ENCODE measurements at places on chromosomes 7 and 10.
A peak's percentile ranks its signal among the peaks of the same experiment; 100 is the strongest.

- DNase-seq: no peak
These were observed 36.1 kb downstream of the GRK5 start for GRCh38 chr10:119243488-119243887.

DNA sequence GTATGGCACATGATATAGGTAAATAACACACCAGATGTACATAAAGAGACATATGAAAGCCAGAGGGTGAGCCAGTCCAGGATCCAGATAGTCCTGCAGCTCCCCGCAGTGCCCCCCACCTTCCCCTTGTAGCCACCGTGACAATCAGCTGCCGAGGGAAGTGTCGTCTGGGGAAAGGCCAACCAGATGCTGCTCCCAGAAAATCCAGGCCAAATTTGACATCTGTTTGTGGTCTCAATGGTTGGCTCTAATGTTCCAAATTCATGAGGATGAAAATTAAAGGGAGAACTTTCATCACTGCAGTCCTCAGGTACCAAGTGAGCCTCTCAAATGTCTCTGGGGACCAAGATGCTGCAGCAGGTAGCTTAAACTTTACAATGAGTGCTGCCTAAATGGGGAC lies 210.3 kb downstream of the PTEN start:
- DNase-seq: no peak

DNA sequence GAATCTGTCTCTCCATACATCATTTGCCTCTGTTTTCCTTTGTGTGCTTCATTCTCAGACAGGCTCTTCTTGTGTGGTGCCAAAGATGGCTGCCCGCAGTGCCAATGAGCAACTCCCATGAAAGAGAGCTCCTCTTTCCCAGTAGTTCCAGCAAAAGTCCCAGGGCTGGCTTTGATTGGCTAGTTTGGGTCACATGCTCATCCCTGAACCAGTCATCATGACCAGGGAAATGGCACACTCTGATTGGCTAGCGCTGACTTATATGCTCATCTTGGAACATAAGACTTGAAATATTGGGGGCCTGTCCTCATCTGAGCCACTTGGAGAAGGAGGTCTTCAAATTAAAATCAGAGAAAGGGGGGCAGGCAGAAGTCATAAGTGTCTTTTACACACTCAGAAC lies 112.7 kb downstream of the CDH23 start:
- no peak for DNase-seq

DNA sequence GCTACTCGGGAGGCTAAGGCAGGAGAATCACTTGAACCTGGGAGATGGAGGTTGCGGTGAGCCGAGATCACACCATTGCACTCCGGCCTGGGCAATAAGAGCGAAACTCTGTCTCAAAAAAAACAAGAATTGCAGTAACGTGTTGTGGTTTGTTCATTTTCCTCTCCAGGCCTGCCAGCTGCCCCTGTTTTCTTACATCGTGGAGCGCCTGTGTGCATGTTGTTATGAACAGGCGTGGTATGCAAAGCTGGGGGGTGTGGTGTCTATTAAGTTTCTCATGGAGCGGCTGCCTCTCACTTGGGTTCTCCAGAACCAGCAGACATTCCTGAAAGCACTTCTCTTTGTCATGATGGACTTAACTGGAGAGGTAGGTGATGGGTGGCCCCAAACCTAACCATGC lies 52.1 kb downstream of the TRRAP start:
- no peak for DNase-seq

DNA sequence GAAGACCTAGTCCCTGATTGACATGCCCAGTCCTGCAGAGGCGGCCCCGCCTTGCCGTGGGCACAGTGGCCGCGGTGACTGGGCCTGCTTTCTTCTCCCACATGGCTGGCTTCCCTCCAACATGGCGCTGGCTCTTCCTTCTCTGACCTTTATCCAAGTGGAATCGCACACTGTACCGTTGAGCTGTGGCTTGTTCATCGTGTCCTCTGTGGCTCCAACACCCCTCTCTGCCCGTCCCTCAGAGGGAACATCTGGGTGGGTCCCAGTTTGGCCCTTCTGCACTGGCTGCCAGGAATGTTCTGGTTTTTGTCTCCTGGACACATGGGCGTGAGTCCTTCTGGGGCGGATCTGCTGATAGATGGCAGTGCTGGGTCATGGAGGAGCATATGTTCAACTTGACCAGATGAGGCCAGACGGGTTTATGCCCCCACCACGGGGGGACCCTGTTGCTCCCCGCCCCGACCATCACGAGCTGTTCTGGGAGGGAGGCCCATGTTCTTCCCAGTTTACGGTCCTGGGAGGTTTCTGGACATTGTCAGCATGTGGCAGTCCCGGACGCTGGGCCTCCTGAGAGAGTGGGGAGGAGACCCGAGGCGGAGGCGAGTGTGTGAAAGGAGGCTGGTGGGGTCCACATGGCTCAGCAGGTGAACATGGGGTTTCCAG lies 63.5 kb downstream of the LHPP start:
- no peak for DNase-seq

DNA sequence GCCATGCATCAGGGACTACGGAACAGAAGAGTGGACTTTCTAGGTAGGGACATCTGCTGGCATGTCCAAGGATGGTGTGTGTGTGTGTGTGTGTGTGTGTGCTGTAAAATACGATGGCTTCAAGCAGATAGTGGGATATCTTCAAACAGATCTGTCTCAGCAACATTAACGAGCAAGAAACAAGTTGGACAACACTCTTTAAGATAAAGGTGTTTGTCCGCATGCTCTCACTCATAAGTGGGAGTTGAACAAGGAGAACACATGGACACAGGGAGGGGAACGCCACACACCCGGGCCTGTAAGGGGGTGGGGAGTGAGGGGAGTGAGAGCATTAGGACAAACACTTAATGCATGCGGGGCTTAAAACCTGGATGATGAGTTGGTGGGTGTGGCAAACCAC lies 89.8 kb upstream of the AKR1E2 start:
- DNase-seq: no peak

- no peak for DNase-seq
These were observed 56.2 kb upstream of the ZNF438 start for GRCh38 chr10:31087851-31088250.

- no peak for DNase-seq
These were observed 42.1 kb downstream of the CYP26A1 start for GRCh38 chr10:93115661-93116383.

GRCh38 chr7:7032221-7032620 lies 150.1 kb upstream of the C1GALT1 start:
- DNase-seq: no peak

- DNase-seq: no peak
These were observed 44.0 kb downstream of the LDB3 start for GRCh38 chr10:86712317-86712707.

GRCh38 chr7:127409629-127410028 lies 17.1 kb upstream of the ZNF800 start:
- no peak for DNase-seq

- no peak for DNase-seq
These were observed 100.6 kb downstream of the MICU1 start for GRCh38 chr10:72525277-72525676.

DNA sequence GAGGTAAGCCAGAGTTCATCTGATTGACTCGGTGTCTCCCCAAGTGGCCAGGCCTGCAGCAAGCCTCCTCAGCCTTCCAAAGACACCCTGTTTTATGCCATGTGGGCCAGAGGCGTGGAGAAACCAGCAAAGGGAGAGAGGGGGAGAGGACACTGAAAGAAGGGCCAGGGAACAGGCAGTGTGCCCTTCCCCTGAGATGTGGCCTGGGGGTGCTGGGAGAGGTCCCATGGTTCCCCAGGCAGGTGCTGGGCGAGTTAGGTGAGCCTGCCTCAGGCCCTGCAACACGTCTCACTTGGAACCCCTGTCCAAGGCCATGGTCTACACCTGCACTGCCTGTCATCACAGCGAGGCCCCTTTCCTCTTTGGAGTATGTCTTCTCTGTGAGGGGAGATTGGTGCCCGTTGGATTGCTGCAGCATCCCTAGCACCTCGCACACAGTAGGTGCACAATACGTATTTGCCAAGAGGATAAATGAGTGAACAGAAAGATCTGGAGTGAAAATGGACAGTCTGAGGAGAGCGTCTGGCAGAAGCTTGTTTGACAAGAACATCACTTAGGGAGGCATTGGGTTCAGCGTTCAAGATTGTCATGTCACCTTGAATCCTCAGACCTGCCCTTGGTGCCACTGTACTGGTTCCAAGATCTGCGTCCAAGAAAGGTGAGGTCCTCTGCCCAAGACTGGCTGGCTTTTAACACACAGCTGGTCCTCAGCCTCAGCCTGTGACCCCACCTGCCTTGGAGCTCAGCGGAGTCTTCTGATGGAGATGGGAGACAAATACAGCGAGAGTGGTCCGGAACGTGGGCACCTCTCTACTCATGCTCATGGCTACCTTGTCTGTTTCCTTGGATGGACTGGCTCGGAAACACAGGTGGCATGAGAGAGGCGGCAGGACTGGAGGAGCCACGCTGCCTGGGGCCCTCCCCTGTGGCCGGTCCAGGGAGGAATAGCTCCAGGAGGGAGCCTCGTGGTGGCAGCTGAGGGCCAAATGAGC lies 39.8 kb upstream of the NUB1 start:
- no peak for DNase-seq

- no peak for DNase-seq
These were observed 16.0 kb upstream of the HK1 start for GRCh38 chr10:69262292-69262751.

DNA sequence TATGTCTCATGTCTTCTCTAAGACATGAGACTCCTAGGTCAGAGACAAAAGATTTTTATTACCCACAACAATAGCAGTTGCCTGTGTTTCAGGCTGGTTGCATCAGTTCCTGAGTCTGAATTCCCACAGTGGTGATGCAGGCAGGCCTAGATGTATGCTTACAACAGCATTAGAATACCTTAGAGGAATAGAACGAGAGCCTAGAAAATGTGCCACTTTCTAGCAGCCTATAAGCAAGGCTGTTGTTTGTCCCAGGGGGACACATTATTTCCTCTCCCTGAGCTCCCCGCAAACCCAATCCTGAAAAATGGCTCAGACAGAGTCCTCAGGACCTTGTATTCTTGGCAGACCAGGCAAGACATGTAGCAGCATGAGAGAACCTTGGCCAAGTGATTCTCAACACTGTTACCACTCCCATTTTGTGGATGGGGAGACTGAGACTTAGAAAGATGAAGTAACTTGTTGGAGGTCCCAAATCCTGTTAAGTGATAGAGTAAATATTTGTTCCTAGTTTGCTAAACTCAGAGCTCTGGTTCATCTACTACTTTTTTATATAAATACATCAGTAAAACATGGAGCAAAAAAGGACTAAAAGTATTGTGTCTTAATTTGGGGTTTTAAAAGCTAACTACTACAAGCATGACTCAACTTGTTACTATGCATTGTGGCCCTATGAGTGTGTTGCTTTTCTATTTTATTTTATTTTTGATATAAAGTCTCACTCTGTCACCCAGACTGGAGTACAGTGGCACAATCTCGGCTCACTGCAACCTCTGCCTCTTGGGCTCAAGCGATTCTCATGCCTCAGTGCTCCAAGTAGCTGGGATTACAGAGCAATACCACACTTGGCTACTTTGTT lies 14.2 kb downstream of the VTI1A start:
- DNase-seq: no peak

GRCh38 chr10:372566-372965 lies 237.3 kb downstream of the ZMYND11 start:
- DNase-seq: no peak

DNA sequence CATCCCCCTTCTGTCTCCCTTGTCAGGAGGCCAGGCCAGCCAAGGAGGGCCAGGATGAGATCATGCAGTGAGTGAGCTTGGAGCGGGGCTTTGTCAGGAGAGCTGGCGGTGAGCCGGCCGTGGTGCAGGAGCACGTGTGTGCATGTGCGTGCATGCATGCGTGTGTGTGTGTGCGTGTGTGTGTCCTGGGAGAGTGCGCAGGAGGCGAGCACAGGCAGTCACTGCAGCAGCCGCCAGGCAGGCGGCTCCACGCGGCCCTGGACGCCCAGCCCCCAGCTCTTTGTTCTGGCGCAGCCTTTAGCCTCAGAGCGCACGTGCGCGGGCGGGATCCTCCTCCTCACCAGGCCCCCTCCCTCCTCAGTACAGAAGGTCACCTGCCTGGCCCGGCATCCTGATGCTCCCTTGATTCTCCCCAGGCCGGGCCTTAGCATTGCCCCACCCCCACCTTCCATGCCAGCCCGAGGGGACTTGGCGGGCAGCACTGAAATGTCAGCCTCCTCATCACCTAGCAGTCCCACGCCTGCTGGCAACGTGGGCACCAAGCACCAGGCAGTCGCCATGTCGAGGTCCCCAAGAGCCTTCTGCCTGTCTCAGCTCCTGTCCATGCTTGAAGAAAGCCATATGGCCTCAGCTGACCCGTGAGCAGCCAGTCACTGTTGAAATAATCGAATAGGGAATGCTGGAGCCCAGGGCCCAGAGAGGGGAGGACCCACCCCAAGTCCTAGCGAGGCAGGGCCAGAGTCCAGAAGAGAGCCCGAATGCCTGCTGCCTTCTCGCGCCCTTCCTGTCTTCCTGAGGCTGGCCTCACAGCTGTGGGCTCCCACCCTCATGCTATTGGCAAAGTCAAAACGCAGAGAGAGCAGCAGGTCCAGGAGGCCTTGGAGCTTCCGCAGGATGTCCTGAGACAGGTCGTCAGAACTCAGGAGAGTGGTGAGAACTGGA lies 125.9 kb upstream of the PPIF start:
- no peak for DNase-seq

GRCh38 chr7:13032576-13032975 lies 345.1 kb downstream of the ARL4A start:
- no peak for DNase-seq

GRCh38 chr10:117503244-117504205 lies 39.0 kb upstream of the EMX2 start:
- peak; percentile 25 for DNase-seq

DNA sequence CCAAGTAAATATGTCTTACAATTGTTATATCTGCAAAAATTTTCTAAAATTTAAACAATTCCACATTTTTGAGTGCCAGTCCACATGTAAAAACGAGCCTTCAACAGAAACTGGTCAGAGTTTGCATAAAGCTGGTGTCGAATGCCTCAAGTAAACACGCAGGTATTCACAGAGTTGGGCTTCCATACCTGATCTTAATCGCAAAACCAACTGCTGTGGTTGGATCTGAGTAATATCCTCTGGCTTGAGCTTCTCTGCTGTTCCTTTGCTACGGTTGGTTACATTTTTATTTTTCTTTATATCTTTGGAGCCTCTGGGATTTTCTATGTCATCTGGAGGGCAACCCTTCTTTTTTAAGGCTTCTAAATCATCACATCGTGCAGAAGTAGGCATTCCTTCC lies 28.4 kb downstream of the ITGB1 start:
- DNase-seq: no peak

GRCh38 chr10:100446130-100446761 lies 16.6 kb upstream of the WNT8B start:
- DNase-seq: peak; percentile 11

GRCh38 chr10:20427821-20428220 lies 469.3 kb downstream of the NEBL start:
- DNase-seq: no peak

GRCh38 chr10:74118804-74119203 lies 31.8 kb downstream of the AP3M1 start:
- no peak for DNase-seq

- no peak for DNase-seq
These were observed 5.6 kb downstream of the SSC4D start for GRCh38 chr7:76403780-76404494.

GRCh38 chr7:32658034-32658433 lies 162.7 kb downstream of the AVL9 start:
- no peak for DNase-seq
